ENCODE measurements at places on chromosomes 7 and 10. TPM values are rescaled to one million over a fixed set of nuclear protein-coding genes. Genes with fewer than 3 reads are reported as not detected.

CH25H gene
- total RNA-seq: not detected

CPA4 gene
- total RNA-seq: 6.6 TPM

FXYD4 gene
- total RNA-seq: not detected

GPR26 gene
- not detected for total RNA-seq

GIMAP7 gene
- not detected for total RNA-seq

SPAG6 gene
- not detected for total RNA-seq

MYH16 gene
- total RNA-seq: under 0.01 TPM

C1QL3 gene
- total RNA-seq: not detected

HOXA2 gene
- total RNA-seq: not detected

SLC26A5 gene
- total RNA-seq: not detected

SLC13A1 gene
- not detected for total RNA-seq

WASL gene
- total RNA-seq: 16.6 TPM

ASIC3 gene
- not detected for total RNA-seq

FAM24B gene
- 4.1 TPM for total RNA-seq
